ENCODE measurements at places on chromosomes 5 and 9.

GRCh38 chr5:172052450-172053236, 46.2 kb upstream of the FBXW11 start:
- no peak for DNase-seq

DNA sequence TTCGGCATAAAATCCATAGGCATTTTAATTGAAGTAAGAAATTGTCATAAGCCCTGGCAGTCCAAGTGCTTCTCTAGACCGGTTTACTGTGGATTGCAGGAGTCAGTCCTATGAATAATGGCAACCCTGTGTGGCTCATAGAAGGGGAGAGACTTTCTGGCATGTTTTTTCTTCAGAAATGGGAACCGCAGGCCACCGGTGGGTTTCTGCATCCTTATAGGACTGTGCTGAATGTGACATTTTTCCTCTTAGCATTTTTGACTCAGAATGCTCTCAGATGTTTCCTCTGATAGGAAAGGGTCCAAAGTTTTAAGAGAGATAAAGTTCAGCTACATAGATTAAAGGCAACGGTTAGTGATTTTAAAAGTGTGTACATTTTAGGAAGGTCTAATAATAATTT, 6.3 kb downstream of the DAPK1 start:
- no peak for DNase-seq

DNA sequence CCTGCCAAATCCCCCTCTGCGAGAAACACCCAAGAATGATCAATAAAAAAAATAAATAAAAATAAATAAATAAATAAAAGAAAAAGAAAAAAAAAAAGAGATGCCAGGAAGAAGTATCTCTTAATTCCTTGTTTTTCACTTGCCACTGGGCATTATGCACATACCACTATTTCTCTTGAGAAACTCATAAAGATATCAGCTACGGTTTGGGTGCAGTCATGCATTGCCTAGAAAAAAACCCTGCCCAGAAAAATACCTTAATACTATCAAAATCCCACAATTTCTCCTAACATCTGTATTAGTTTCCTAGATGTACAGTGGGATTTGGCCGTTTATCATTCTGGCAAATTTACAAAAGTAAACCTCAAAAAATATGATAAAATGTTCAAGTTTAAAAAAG, 22.5 kb downstream of the DTWD2 start:
- DNase-seq = no peak

DNA sequence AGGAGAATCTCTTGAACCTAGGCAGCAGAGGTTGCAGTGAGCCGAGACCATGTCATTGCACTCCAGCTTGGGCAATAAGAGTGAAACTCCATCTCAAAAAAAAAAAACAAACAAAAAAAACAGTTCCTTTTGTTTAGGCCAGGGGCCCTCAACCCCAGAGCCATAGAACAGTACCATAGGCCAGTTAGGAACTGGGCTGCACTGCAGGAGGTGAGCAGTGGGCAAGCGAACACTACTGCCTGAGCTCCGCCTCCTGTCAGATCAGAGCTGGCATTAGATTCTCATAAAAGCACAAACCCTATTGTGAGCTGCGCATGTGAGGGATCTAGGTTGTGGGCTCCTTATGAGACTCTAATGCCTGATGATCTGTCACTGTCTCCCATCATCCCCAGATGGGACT, 49.1 kb upstream of the SUB1 start:
- no peak for DNase-seq

DNA sequence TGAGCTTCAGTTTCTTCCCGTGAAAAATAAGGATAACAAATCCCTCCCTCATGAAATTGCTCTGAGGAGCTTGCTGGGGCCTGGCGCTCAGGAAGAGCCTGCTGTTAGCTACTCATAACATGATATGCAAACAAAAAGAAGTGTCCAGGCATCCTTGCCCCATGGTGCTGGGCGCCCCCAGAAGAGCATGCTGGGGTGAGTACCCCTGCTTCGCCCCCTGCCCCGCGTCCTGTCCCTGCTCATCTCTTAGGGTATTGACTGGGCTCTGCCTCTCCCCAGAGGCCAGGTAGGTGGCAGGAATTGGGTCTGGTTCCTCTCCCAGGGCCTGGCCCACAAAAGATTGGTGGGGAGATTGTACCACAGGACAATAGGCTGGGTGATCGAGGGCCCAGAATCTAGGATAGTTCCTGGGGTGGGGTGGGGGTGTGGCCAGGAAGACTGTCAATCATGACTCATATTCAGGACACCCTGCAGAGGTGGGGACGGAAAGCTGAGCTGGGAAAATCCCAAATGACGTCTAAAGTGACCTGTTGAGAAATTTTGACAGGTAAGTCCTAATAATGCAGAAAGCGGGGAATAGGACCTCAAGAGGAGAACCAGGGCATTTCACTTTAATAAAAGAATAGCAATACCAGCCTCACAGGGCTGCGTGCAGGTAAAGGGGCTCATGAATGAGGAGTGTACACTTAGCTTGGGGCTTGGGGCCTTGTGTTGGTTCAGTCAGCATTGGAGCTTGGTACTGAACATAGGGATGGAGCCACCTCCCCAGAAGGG, 8.9 kb downstream of the PITX1 start:
- DNase-seq = no peak

DNA sequence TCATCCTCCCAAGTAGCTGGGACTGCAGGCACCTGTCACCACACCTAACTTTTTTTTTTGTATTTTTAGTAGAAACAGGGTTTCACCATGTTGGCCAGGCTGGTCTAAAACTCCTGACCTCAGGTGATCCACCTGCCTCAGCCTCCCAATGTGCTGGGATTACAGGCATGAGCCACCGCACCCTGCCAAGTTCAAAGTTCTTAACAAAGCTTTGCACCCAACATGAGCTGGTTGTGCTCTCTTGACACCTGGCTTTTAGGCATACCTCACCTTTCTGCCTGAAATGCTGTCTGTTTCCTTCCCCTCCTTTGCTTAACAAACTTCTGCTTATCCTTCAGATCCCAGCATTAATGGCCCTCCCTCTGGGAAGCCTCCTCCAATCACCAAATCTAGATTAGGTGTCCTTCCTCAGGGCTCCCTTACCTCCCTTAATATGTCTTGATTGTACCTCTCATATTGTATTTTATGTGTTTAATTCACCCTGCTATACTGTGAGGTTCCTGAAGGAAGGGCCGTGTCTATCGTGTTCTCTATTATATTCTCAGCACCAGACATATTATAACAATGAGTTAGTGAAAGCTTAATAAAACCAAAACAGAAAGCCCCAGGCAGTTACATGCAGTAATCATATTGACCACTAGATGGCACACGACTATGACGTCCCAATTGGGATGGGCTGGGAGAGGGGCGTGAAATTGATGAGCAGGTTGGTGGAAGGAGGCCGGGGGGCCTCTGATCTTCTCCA, 62.9 kb upstream of the PPARGC1B start:
- DNase-seq = no peak

GRCh38 chr5:73337586-73338255, 110.9 kb downstream of the FOXD1 start:
- DNase-seq = no peak

- no peak for DNase-seq
Observed at GRCh38 chr5:169941542-169941941, 38.8 kb downstream of the INSYN2B start.

Data from activated T-cell treated with anti-CD3 and anti-CD28 coated beads, Interleukin-2, amount 50 U/mL, for 4 hours (primary cell).